Activated CD4-positive, alpha-beta memory T cell treated with anti-CD3 and anti-CD28 coated beads, Interleukin-2, amount 10 ng/mL, durations not matched to agents 7 days and 5 days (primary cell): ENCODE measurements at places on chromosomes 3 and 15.
A peak's percentile ranks its signal among the peaks of the same experiment; 100 is the strongest.

DNA sequence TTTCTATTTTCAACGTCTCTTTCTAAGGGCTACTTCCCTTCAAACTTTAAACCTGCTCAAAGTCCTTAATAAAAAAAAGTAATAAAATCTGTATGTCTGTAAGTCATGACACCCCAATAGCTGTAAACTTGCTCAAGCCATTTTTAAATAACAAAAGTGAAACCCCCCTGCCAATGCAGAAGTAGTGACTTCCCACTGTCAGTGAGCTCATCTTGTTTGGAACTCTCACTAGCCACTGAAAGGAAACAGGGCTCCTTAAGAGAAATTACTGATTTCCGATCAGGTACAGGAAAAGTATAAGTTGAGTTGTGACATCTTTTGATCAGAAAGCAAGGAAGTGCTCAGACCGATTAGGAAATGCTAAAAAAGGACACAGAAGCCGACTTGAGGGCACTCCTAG is 27.6 kb upstream of the GPR171 start:
- no peaks in the 10 kb centered on the region for H3K36me3 ChIP-seq
- H3K27ac ChIP-seq, result peak overlapping the region; percentile 32
- no peak for DNase-seq
- H3K4me3 ChIP-seq, result peak overlapping the region; percentile 22
- H3K4me1 ChIP-seq, result peaks cover 44% of the 10 kb centered on the region

- H3K4me1 ChIP-seq, result peaks cover 14% of the 10 kb centered on the region
- no peak overlapping the region for H3K27ac ChIP-seq
- H3K27me3 ChIP-seq, result peaks cover 2% of the 10 kb centered on the region
Observed at GRCh38 chr3:114420072-114420471, 126.2 kb downstream of the TIGIT start.

DNA sequence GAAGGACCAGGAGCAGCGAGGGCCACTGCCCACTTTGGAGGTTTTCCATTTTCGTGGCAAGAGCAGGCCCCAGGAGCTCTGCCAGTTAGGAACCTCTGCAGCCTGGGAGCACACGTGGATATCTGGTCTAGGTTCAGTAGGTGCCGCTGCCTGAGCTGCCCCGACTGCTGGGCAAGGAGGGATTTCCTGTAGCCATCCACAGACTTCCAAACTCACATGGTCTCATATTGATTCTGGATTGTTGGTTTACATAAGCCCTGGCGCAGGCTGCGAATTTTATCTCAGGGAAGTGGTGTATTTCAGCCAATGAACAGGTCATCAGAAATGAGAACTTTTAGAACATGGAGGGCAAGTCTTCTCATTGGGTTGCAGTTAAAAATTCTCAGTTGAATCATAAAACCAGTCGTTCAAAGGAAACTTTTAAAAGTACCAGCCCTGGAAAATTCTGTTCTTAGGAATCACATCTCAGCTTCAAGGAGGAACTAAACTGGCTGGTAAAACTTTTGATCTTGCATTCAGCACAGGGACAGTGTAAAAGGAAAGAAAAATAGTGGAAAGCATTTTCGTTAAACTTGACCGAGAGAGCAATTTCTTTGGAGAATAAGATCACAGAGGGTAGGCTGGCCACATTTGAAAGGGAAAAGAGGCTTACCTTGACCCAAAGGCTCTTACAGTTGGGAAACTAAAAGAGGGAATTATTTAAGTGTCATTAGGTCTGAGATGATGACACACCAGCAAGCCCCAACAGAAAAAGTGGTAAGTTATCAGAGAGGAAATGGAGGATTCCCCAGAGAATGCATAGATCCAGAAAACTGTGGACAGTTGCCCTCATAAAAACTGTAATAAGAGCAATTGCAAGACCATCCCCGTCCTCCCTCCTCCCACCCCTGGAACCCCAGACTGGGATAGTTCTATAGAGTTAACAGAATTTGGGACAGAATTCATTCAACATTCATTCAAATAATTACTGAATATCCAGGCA is 6.4 kb upstream of the RTP3 start:
- H3K36me3 ChIP-seq, result no peaks in the 10 kb centered on the region
- peaks cover 10% of the 10 kb centered on the region for H3K27me3 ChIP-seq

DNA sequence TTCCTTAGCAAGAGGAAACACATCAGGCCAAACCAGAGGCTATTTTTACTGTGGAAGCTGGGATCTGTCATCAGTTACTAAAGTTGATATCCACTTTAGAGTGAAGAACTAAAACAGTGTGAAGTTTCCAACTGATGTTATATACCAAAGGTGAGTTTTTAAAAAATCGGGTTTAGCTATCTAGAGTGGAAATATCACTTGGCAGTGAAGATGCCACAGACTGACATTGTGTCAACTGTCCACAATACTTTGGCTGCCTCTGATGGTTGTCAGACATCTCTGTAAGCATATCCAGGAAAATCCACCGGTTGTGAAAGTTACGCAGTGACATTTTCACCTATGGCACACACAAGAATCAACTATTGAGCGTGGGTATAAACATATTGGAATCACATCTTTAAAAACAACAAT is 9.2 kb downstream of the ZIC1 start:
- DNase-seq, result no peak
- H3K27me3 ChIP-seq, result peaks cover 70% of the 10 kb centered on the region
- H3K4me1 ChIP-seq, result peaks cover 2% of the 10 kb centered on the region
- H3K27ac ChIP-seq, result no peak overlapping the region

GRCh38 chr3:177598097-177598833 is 401.0 kb upstream of the TBL1XR1 start:
- DNase-seq, result no peak
- peaks cover 69% of the 10 kb centered on the region for H3K4me1 ChIP-seq
- H3K4me3 ChIP-seq, result peak overlapping the region; percentile 27
- H3K27ac ChIP-seq, result peak overlapping the region; percentile 95
- H3K36me3 ChIP-seq, result peaks cover 4% of the 10 kb centered on the region

DNA sequence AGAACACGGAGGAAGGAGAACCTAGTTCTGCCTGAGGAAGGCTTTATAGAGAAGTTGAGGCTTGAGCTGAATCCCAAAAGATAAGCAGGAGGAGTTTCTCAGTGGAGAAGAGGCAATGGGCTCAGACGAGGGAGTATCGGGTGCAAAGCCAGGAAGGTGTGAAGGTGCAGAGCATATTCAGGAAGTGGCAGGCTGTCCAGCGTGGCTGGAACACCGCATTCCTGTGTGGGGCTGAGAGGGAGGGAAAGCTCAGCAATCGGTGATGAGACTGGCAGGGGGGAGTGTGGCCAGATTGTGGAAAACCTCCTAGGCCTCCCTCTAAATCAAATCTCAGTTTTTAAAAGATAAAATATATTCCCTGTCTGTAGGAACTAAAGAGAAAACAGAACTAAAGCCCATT is 63.0 kb downstream of the ARHGAP31 start:
- H3K27ac ChIP-seq, result no peak overlapping the region
- no peak for DNase-seq
- H3K27me3 ChIP-seq, result no peaks in the 10 kb centered on the region
- H3K36me3 ChIP-seq, result no peaks in the 10 kb centered on the region
- no peak overlapping the region for H3K4me3 ChIP-seq

GRCh38 chr3:64319391-64319790 is 94.1 kb upstream of the PRICKLE2 start:
- no peak overlapping the region for H3K4me3 ChIP-seq
- DNase-seq, result no peak
- no peak overlapping the region for H3K27ac ChIP-seq
- no peaks in the 10 kb centered on the region for H3K4me1 ChIP-seq
- peaks cover 2% of the 10 kb centered on the region for H3K27me3 ChIP-seq

DNA sequence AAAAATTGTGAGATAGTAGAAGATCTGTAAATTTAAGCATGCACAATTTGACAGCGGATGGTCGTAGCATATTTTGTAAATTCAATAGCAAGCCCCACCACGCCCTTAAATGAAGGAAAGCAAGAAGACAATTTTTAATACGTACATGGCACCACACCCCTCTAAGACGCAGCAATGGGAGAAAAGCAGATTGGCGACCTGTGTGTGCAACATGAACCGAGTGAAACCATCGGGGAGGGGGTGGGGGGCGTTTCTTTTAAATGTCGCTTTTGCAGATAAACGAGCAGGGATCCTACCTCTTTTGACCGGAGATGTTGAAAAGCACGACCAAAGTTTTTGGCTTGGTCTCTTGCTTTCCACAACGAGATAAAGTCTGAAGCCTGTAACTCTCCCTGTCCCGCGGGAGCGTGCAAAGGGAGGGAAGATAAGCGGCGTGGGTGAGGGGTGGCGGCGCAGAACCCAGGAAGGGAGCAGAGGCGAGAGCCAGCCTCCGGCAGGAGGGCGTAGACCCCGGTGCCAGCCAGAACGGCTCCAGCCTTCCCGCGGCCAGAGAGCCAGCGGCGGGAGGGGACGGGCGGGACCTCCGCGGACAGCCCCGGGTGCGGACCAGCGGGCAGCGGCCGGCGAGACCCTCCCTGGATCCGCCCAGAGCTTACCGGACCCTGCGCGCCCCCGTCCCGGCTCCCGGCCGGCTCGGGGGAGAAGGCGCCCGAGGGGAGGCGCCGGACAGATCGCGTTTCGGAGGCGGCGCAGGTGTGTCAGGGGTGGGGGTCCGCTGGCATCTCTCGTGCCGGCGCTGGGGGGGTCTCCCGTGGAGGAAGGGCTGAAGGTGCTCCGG is at the start of gene CHL1:
TSS of gene CHL1 (plus strand) at position 453 of the 838 bp plus-strand sequence. CDS start 123,014 bp downstream, outside the sequence.
- peaks cover 13% of the 10 kb centered on the region for H3K27me3 ChIP-seq
- peak within 1 kb of the TSS; percentile 21 for H3K4me3 ChIP-seq
- H3K4me1 ChIP-seq, result peaks cover 3% of the 10 kb centered on the region
- H3K27ac ChIP-seq, result peak within 1 kb of the TSS; percentile 18
- DNase-seq, result no peak
